Activated CD8-positive, alpha-beta T cell treated with anti-CD3 and anti-CD28 coated beads for 36 hours (primary cell): ENCODE measurements at places on chromosomes 6 and 20.

DNA sequence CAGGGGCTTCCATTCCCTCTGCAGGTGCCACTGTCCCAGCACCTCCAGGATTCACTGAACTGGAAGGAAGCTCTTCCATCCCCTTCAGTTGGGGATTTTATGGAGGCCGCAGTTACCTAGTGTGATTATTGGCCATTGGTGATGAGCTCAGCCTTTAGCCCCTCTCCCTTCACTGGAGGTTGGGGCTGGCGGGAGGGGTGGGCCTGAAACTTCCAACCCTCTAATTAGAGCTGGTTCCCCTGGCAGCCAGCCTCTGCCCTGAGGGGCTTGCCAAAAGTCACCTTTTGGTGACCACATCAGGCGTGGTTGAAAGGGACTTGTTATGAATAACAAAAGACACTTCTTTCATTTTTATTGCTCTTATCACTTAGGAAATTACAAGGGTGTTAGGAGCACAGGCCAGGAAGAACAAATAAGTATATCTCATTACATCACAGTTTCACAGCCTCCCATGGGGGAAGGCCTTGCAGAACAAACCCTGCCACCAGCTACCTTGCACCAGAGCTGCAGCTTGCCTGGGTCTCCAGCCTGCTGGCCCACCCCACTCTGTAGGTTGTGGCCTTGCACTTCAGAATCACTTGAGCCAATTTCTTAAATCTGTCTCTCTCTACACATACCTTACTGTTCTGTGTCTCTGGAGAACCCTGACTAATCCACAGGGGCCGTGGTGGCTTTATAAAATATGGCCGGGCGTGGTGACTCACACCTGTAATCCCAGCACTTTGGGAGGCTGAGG, 5.0 kb downstream of the PYGB start:
- DNase-seq, result peak; percentile 44

DNA sequence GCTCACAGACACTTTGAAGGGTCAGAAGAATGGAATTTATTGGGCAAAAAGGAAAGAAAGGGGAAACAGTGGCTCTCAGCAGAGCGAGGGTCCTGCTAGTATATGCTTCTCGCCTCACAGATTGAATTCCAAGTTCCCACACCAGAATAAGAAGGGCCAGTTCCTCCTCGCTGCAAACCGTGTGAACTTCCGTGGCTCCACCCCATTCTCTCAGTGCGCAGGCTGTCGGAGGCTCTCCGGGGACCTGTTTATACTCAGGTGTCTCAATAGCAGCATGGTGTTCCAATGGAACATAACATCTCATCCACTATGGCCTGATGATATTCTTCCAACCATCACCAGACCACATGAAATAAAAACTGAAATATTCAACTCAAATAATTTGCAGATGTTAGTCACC, 4.6 kb downstream of the SAMD3 start:
- DNase-seq, result no peak

GRCh38 chr6:87501809-87502572, 29.2 kb downstream of the SLC35A1 start:
- no peak for DNase-seq

GRCh38 chr6:123925842-123926399, 122.3 kb downstream of the NKAIN2 start:
- no peak for DNase-seq

- peak; percentile 53 for DNase-seq
Observed at GRCh38 chr20:45406260-45407066, 1.6 kb upstream of the DBNDD2 start.

GRCh38 chr6:90256698-90257485, 39.8 kb downstream of the BACH2 start:
- peak; percentile 65 for DNase-seq

GRCh38 chr6:79159846-79160245, 74.6 kb downstream of the HMGN3 start:
- DNase-seq, result no peak

GRCh38 chr6:114281496-114281895, 61.3 kb downstream of the HS3ST5 start:
- DNase-seq, result no peak

DNA sequence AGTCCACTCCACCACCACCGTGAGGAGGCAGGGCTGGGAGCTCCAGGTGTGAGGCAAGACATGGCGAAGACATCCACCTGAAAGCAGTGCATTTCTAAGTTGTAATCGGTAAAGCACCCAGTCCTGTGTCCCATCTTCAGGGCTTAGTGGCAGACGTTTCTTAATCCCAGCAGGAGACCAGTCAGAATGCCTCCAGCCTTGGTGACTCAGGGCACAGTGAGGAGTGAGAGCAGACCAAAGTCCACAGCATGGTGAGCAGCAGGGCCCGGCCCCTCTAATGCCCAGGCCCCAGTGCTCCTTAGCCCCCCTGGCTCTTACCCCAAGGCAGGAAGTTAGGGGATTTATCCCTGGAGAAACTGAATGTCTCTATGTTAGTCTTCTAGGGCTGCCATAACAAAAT, 183.9 kb downstream of the SYNDIG1 start:
- DNase-seq, result no peak

DNA sequence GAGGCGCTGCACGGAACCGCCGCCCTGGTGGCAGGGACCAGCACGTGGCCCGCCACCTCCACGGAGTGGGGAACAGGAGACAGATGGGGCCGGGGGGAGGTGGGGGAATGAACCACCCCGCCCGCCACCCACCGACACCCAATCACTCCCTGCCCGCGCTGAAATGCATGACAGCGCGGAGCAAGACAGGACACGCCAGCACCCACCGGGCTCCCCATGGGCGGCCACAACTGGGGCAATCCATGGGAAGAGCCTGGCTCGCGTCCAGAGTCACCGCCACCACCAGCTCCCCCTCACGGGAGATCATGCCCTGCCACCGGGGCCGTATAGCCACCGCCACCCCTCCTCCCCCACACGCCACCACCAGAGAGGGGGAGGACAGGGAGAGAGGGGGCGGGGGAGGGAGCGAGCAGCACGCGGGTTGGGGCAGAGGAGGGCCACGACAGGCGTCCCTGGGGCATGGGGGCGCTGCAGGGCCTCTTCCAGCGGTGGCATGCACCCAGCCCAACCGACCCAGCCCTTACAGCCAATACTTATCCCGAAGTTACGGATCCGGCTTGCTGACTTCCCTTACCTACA, 744.3 kb upstream of the DEFB115 start:
- no peak for DNase-seq

- DNase-seq, result no peak
Observed at GRCh38 chr6:164107297-164107995, 692.9 kb downstream of the QKI start.

GRCh38 chr6:2818593-2818992, 23.1 kb downstream of the SERPINB1 start:
- peak; percentile 24 for DNase-seq

DNA sequence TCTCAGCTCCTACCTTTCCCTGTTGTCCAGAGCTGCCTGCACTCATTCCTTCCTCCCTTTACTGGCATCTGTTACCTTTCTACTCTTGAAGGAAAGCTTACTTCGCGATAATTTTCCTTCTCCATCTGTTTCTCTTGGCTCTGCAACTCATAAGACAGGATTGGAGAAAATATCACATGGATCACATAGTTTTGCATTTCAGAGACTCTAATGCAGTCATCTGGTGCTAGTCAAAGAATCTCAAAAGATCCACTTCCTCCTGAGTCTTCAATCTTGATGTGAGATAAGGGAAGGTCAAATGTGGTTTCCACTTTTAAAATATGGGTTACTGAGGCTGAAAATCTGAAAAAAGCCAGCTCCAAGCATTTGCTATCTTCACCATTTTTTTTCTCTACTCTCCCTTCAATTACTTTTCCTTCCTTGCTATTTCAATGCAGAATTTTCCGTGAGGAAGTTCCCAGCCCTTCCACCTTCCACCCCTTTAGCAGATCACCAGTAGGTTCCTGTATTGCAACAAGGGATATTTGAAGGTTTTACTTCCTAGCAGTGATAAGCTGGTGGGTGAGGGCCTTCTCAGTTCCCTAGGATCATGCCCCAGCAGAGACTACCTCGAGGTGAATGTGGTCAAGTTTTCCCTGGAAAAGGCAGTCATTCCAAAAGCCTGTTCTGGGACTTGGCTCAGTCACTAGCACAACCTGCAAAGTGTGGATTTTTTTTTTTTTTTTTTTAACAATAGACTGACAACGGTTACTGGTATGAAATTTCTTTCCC, 62.8 kb upstream of the LRRC1 start:
- DNase-seq, result no peak

DNA sequence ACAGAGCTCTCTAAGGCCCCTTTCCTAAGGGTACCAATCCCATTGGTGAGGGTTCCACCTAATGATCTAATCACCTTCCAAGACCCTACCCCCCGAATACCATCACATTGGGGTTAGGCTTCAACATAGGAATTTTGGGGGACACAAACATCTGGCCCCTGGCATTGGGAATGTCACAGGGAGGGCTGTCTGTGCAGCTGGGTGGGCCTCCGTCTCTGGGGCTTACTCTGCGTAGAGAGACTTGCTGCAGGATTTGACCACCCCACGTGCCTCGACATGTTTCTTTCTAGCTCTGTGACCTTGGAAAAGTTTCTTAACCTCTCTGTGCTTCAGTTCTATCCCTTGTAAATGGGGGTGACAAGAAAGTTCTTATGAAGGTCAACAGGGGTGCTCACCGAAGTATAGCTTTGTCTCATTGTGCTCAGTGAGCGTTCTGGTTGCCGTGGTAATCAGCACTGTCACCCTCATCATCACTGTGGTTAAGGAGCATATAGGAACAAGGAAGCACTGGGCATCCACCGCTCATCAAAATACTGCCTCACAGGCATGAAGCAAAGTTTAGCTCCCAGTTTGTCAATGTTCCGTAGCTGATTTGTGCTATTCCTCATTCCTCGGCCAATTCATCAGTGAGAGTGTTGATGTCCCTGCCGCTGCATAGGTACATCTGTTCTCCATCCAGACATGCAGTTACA, 152.8 kb downstream of the SYCP2 start:
- no peak for DNase-seq

DNA sequence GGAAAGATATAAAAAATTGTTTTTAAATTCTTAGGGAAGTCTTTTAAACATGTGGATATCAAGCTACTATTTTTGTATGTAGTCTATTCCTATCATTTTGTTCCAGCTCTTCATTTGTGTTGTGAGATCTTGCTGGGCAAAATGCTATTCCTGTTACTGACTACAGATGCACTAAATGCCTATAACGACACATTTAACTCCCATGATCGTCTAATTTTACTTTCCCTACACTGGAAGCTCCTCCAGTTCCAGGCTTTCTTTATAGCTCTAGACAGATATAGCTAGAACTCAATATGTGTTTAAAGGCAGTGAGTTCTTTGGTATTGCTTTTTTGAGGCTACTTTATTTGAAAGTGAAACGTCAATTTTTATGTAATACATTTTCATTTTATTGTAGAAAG, 971.5 kb upstream of the CITED2 start:
- DNase-seq, result no peak

GRCh38 chr20:57388953-57389694, 2.1 kb upstream of the RBM38 start:
- DNase-seq, result peak; percentile 74

DNA sequence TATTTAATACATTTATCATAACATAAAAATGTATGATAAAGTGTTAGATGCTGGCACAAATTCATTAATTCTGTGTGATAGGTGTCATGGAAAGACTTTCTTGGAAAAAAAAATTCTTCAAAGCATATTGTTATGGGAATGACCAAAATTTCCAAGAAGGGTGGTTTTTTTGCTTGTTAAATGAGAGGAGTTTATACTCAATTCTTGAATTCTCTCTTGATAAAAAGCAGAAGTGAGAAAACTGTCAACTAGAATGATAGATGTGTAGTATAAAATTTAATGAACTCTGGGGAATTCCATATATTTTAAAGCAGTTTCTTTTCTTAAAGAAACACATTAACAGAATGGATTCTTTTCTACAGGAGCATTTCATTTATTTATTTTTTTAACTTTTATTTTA, 62.0 kb upstream of the SNAP91 start:
- no peak for DNase-seq

- DNase-seq, result no peak
Observed at GRCh38 chr20:48381353-48382120, 446.3 kb downstream of the PREX1 start.

- DNase-seq, result no peak
Observed at GRCh38 chr20:41507851-41508250, 110.3 kb downstream of the CHD6 start.

DNA sequence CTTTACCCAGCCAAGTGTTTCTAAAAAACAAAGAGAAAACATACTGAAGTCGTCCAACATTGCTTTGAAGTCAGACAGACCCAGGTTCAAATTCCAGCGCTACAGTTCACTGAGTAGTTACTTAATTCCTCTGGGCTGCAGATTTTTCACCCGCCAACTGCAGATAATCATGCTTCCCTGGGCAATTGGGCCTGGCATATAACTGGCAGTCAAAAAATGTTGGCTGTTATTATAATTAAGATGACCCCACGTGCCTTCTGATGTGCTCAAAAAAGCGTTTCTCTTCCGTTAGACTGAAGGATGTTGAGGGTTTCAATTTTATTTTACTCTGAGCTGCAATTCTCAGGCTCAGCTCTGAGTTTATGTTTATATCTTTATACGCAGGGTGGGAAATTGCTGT, 156.1 kb upstream of the CITED2 start:
- no peak for DNase-seq

DNA sequence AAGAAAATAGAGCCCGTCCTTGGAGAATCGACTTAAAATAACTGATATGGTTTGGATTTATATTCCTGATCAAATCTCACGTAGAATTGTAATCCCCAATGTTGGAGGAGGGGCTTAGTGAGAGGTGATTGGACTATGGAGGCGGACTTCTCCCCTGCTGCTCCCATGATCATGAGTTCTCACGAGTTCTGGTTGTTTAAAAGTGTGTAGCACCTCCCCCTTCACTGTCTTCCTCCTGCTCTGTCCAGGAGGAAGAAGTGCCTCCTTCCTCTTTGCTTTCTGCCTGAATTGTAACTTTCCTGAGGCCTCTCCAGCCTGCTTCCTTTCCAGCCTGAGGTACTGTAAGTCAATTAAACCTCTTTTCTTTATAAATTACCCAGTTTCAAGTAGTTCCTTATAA, 529.2 kb downstream of the HAO1 start:
- no peak for DNase-seq

DNA sequence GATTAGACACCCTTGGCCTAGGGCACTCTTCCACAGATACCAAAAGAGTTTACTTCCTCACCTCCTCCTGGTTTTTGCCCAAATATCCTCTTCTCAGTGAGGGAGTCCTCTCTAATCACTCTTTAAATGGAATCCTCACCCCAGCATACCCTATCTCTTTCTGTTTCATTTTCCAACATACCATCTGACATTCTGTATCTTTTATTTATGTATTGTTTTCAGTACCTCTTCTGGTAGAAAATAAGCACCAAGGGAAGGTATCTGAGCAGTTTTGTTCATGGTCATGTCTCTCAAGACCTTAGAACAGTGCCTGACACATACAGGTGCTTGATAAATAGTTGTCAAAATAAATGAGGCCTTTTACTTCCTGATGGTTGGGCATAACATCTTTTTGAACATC, 55.1 kb downstream of the KIAA0408 start:
- no peak for DNase-seq

DNA sequence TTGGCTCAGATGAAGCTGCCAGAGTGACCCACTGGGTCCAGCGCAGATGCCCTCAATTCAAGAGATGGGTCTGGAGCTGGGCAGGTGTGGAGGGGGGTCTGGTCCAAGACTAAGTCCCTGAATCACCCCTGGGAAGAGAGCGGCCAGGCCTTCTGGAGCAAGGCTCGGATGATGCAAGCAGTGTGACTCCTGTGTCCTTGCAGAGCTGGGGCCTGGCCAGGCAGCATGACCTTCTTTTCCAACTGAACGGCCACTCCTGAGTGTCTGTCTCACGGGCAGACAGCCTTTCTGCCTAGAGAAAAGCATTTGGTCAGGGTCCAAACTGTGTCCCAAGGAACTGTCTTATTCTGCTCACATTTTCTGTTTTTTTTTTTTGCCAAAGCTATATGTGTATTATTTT, 42.6 kb upstream of the FNDC1 start:
- DNase-seq, result no peak
